ENCODE measurements at places on chromosomes 2 and 18.

- DNase-seq, result no peak
These were observed 189.3 kb upstream of the LRP1B start for GRCh38 chr2:142320067-142320466.

DNA sequence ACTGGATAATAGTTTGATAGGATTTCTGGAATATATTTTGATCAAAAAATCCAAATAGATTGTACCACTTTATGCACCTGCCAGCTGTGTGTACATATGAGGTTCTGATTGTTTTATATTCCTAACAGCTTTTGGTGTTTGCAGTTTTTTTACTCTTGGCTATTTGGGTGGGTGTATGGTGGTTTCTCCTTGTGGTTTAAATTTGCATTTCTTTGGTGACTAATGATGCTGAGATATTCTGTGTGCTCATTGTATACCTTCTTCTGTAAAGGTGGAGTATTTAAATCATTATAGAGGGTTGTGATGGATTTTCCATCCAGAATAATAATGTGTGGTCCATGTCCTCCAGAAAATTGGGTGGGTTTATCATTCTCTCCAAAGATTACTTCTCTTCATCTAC, 372.9 kb downstream of the THSD7B start:
- no peak for DNase-seq

GRCh38 chr2:9030841-9031240, 27.4 kb upstream of the MBOAT2 start:
- DNase-seq, result peak; percentile 20

DNA sequence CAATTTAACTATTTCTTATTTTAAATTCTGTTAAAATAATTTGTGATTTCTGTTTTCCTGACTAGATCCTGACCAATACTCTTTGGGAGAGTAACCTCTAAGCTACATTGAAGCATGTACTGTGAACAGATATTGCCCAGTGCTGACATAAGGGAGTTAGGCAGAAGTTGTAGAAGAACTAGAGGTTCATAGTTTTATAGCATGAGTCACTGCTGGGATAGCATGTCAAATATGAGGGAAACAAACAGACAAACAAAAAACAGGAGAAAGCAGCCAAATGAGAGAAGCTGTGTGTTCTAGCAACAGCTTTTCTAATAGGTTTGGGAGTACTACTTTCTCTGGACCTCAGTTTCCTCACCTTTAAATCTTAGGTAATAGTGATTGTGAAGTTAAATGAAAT, 72.4 kb downstream of the CERS6 start:
- DNase-seq, result no peak

DNA sequence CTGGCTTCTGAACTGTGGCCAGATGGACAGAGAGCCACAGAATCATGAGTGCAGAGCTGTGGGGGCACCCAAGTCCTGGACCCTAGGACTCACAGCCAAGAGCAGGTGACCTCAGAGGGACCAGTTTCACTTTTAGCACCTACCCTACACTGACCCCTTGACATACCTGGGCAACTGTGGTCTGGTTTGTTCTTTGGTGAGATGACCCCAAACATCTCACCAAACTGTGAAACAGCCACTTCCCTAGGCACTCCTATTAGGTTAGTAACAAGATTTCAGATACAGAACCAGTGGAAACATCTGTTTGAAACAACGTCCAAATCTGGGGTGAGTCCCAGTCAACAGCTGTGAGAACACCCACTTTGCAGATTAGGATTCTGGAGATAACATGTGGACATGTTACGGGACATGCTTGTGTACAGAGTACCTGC, 1.9 kb upstream of the ZFP36L2 start:
- no peak for DNase-seq

GRCh38 chr2:45567288-45567963, 43.6 kb downstream of the SRBD1 start:
- no peak for DNase-seq

- DNase-seq, result no peak
These were observed 17.8 kb downstream of the RASGRP3 start for GRCh38 chr2:33494155-33494779.

DNA sequence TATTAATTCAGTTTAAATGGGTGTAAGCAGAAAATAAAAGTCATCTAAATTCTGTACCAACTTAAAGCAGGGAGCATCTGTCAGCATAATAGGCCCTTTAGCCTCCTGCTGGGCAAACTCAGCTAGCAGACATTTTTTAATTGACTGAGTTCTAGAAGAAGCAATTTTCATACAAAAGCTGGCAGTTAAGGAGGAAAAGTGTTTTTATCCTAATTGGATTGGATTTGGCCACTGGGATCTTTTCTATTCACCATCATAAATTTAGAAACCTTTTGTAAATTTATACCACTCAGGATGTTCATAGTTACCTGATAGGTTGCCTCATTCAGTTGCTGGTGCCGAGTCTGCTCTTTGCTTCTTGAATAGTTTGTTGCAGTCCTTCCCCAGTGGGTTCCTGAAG, 262.7 kb upstream of the FSIP2 start:
- DNase-seq, result peak; percentile 75

GRCh38 chr18:76518123-76518859, 23.2 kb upstream of the ZNF516 start:
- DNase-seq, result no peak

GRCh38 chr2:216877085-216877484, 17.2 kb upstream of the TNP1 start:
- no peak for DNase-seq

GRCh38 chr18:56019156-56019555, 431.2 kb upstream of the TCF4 start:
- no peak for DNase-seq

DNA sequence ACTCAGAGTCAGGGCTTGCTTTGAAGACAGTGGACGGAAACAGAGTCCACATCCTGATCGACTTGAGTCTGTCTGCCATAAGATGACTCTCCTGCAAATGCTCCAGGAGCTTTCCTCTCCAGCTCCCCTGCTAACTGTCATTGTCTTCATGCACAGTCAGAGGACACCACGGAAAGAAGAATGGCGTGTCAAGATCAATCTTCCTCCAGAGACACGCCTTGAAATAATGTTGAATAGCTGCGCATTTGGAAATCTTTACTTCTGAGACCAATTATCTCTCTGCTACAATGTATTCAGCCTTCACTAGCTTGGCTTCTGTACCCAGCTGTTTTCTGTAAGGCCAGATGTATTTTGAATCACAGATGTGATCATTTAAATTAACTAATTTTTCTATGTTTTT, 457.2 kb downstream of the CDH2 start:
- no peak for DNase-seq

DNA sequence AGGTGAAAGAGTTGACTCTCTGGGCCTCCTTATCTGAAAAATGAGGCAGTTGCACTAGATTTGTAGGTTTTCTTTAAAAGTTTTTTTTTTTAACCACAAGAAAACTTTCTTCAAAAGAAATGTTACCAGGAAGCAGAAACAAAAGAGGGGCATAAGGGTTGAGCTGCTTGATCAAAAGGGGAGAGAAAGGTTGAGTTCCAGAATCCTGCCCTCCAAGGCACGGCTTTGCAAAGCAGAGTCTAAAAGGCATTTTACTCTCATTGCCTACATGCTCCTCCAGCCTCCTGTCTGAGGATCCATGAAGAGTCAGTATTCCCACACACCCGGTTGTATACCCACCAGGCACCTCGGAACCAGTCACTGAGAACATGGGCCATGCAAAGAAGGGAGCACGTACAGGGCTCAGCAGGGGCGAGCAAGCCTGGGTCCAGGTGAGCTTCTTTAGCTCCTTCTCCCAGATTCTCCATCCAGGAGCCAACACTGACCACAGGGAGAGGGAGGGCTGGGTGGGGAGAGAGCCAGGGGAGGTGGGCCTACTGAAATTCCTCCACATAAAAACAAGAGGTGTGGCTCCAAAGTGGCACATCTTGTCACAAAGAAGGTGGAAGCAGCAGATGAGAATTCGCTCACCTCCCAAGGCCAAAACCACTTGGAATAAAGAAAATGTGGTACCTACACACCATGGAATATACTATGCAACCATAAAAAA, 116.0 kb upstream of the EPC2 start:
- DNase-seq, result no peak

DNA sequence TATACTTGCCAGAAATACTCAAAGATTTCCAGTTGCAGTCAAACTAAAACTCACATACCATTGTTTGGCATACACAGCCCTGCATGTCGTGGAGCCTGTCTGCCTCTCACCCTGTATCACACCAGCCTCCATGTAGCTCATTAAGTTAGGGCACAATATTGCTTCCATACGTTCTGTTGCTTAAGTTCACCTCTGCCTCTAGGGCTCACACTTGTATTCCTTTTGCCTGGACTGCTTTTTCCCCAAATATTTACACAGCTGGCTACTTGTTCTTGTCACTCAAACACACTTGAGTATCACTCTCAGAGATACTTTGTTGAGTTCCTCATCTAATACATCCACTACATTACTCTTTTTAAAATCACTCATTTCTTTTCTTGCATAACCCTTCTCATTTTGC, 83.1 kb downstream of the PTH2R start:
- DNase-seq, result no peak

DNA sequence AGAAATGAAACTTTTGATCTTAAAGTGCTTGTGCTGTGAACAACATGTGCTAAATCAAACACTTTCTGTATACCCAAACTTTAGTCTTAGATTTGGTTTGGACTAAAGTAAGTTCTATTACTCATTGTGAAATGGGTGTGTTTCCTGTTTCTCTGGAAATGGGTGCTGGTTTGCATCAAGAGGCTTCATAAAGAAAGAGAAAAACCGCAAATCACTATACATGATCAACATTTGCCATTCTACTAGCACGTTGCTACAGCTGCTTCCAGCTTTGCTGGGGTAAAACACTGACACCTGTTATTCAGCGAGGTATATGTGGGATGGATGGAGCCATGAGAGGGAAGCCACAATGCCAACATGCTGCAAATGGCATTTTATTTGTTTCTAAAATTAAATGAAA, 547.0 kb upstream of the ACVR2A start:
- no peak for DNase-seq

DNA sequence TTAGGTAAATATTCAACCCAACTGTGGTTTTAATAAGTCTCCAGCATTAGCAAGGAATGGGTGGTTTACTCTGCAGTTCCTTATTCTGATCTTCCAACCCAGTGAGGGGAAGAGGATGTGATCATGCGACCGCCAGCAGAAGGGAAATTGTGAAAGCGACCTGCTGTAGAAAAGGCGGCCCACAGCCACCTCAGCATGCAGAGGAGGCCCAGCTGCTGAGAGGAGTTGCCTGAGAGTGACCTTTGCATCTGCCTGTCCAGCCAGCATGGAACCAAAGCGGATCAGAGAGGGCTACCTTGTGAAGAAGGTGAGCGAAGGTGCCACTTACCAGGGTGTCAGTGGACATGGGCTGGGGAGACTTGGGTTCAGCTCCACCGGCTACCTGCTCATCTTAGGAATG, at the start of gene PLEK:
TSS of gene PLEK (plus strand) at position 196 of the 400 bp plus-strand sequence. CDS start at position 266, 70 bp downstream.
- DNase-seq, result no peak

DNA sequence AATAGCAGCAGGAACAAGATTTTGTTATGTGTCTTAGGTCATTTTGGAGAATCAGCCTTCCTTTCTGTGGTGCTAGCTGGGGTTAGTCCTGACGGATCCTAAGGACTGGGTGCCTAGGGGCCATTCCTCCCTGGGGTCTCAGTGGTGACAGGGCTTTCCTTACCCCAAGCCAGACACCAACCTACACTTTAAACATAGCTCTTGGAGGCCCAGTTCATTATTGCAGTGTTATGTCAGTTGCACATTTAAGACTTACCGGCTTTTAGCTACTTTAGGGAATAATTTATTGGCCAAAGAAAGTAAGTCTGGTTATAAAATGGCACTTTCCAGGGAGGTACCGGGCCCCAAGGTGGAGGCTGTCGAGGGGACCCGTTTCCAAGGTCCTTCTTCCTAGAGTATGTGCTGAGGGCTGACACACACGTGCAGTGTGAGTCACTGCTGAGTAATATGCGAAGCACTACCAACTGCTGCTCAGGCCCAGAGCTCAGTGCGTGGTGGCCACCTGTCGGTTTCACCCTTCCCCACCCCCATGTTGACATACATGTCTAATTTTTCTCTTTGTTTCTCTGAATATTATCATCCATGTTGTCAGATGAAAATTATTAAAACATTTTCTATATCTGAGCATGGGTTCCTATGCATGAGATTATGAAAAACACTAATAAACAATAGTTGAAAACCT, 37.0 kb upstream of the GRHL1 start:
- DNase-seq, result peak; percentile 24
